ENCODE measurements at places on chromosomes 11 and 22.
A peak's percentile ranks its signal among the peaks of the same experiment; 100 is the strongest.

- no peak for DNase-seq
Observed at GRCh38 chr22:22507743-22508273, 734 bp downstream of the ZNF280B start.

DNA sequence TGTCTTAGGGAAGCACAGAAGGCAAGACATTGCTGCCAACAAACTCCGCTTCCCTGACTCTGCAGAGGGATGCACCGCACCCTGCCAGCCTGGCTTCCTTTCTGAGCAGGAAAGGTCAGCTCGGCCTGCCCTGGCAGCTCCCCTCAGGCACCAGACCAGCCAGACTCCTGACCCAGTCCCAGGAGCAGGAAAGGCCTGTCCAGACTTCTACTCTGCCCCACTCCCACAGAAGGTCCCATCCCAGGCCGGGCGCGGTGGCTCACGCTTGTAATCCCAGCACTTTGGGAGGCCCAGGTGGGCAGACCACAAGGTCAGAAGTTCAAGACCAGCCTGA lies 17.7 kb downstream of the ARRB1 start:
- DNase-seq, result no peak

GRCh38 chr11:57278721-57279095 lies 41.7 kb upstream of the APLNR start:
- DNase-seq, result no peak

- DNase-seq, result no peak
Observed at GRCh38 chr11:134476435-134477021, 64.5 kb upstream of the B3GAT1 start.

- DNase-seq, result no peak
Observed at GRCh38 chr11:43837879-43838278, 42.8 kb upstream of the ALKBH3 start.

GRCh38 chr11:74142624-74143023 lies 28.2 kb downstream of the C2CD3 start:
- DNase-seq, result no peak

GRCh38 chr22:50269970-50270665 lies at the start of gene MAPK11:
Gene MAPK11, minus strand, starts transcription at chr22:50270380. Its CDS starts 88 bp downstream, at chr22:50270292.
- peak; percentile 39 for DNase-seq

DNA sequence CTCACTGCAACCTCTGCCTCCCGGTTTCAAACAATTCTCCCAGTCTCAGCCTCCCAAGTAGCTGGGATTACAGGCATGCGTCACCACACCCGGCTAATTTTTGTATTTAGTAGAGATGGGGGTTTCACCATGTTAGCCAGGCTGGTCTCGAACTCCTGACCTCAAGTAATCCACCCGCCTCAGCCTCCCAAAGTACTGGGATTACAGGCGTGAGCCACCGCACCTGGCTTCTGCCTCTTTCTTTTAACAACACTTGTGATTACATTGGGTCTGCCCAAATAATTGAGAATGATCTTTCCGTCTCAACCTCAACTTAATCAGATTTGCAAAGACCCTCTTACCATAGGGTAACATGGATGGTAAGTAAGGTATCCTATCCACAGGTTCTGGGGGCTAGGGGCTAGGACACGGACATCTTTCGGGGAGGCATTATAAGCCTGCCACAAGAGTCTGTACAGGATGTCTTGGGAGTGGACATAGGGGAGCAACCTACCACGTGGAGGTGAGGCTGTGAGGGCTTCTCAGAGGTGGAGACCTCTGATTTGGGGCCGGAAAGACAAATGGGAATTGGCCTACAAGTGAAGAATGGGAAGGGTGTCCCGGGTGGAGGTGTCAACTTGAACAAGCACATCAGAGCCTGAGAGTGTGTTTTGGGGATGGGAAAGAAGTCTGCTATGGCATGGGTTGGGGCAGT lies 2.7 kb upstream of the CBX6 start:
- DNase-seq, result no peak

GRCh38 chr11:126340960-126341606 lies 14.4 kb upstream of the ST3GAL4 start:
- DNase-seq, result no peak

Data from upper lobe of left lung (tissue), 6 donors.